ENCODE measurements at places on chromosomes 4 and X.

DNA sequence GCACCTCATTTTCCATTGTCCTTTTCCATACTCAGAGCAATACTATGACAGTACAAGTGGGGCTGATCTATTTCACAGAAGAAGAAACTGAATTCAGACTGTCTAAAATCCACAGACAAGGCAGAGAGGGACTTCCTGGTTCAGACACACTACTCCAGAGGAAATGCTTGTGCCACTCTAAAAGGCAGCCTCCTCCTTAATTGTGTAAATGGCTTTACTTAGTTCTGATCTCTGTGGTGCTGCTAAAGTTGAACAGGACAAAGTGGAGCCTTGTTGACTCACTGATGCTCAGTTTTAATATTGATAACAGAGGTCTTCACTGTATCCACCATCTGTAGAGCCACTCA lies 122.4 kb downstream of the KIT start:
- no peak for DNase-seq

DNA sequence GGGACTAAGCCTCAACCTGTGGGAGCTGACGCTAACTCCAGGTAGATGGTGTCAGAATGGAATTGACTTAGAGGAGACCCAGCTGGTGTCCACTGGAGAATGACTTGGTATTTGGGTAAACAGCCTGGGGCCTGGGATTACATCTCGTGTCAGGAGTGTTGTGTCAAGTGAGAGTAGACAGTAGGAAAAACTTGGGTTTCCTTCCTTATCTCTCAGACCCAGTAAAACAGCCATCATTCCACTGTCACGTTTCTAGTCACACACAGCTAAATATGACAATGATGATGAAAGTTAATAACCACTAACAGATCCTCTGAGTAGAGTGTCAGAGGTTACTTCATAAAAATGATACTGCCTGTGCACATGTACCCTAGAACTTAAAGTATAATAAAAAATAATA lies 13.8 kb downstream of the ZNF674 start:
- DNase-seq, result no peak

- DNase-seq, result no peak
Observed at GRCh38 chr4:5416637-5417036, 291.7 kb downstream of the EVC2 start.

DNA sequence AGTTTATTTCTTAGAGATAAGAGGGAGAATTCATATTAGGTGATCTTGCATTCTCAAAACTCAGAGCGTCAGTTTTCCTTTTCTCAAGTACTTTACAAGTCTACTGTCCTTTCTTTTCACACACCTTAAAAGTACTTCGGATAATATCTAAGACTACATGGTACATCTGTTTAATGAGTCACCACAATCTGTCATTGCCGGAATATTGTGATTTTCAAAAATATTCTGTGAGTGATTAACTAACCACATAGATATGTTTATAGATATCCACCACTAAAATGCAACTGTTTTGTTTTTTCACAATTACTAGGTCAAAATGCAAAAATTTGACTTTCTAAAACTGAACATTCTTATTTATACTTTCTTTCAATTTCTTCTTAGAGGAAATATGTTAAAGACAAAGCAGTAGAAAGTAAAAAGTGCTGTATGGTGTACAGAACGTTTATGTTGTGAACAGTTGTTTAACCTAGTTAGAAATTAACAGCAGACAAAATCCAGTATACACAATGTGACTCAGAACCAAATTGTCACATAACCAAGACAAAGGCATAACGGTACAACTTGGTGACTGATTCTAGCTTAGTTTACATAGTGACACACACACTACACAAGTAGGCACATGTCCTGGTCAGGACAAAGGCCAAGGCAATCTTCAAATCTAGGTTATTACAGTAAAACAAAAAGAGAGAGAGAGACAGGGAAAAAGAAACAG lies 482.9 kb downstream of the NAF1 start:
- DNase-seq, result no peak

DNA sequence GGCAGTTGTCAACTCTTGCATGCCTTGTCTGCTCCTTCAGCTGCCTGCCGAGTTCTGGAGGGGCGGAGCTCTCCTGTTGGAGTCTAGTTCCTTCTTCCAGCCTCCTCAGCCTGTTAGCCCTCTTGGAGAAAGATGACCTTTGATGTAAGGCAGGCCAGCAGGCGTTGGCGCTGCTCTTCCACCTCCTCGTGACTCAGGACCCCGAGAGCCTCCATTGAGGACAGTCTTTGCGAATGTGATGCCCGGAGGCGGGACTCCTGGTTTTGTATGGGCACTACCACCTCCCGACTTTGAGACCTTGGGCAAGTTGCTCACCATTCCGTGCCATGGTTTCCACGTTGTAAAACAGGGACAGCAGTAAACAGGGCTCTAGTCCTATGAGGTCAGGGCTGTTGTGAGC lies 108.3 kb downstream of the TENM3 start:
- no peak for DNase-seq

- no peak for DNase-seq
Observed at GRCh38 chr4:99945718-99946355, 581 bp downstream of the DNAJB14 start.

DNA sequence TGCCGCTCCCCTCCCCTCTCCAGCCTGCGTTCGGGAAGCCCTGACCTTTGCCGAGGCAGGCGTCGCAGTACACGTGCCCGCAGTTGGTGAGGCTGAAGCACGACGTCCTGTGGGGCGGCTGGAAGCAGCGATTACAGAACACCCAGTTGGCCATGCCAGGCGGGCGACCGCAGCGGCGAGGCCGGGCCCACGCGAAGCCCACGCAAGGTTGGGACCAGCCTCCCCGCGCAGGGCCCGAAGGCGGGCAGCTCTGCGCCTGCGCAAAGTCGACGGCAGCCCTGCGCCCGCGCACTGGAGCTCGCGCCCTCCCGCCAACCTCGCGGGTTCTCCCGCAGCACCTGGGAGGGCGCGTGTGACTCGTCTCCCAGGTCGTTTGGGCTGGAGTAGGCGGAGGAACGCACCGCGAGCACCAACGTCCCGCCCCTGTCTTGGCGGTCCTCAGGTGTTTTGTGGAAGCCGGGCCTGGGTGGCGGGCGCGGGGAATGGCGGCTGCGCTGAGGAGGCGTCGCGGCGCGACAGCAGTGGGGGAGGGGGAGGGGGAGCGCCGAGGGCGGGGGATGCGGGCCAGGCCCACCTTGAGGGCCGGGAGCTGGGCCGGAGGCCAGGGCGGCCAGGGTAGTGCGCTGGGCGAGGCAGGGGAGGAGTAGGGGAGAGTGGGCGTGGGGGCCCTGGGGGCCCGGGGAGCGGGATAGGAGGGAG lies at the start of gene RNF212:
RNF212 (minus strand) TSS at position 254 of the 699 bp plus-strand sequence; CDS start at position 154, 100 bp downstream.
- no peak for DNase-seq

- no peak for DNase-seq
Observed at GRCh38 chr4:184807797-184808712, 17.7 kb downstream of the ACSL1 start.

DNA sequence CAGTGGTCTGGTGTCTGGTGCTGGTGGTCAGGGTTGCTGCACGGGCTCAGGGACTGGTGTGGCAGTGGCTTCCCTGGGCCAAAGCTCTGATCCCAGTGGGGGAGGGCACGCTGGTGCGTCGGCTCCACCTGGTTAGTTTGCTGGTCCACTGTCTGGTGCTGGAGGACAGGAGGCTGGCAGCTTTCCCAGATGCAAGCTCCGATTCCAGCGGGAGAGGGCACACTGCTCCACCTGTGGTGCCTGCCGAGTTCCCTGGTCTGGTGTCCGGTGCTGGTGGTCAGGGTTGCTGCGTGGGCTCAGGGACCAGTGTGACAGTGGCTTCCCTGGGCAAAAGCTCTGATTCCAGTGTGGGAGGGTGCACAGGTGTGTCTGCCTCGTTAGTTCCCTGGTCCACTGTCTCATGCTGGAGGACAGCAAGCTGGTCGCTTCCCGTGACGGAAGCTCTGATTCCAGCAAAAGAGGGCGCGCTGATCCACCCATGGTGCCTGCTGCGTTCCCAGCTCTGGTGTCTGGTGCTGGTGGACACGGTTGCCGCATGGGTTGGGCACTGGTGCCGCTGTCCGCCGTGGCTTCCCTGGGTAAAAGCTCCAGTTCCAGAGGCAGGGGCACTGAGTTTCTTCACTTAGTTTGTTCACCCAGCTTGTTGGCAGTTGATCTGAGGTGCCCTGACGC lies 5.8 kb downstream of the VMA21 start:
- no peak for DNase-seq

DNA sequence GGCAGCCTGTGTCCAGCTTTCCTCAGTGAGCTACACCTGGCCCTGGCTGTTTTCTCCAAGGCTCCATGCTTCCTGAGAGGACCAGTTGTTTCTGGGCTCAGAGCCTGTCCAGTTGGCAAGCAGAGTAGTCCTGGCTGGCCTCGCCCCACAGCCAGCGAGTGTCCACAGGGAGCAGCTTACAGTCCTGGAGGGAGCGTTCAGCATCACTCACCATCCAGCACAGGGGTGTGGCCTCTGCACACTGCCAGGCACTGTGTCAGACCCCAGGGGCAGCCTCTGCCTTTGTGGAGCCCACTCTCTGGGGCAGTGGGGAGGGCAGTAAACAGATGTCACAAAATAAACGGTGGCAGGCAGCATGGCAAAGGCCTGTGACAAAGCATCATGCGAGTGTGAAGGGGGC lies 23.9 kb downstream of the EVC start:
- DNase-seq, result no peak

GRCh38 chr4:143184217-143184502 lies 557 bp upstream of the USP38 start:
- no peak for DNase-seq

- DNase-seq, result no peak
Observed at GRCh38 chr4:16544251-16544721, 318.0 kb upstream of the TAPT1 start.

- no peak for DNase-seq
Observed at GRCh38 chr4:177450426-177451107, 8.3 kb upstream of the AGA start.

- DNase-seq, result no peak
Observed at GRCh38 chr4:43766648-43767047, 682.0 kb downstream of the KCTD8 start.

All from memory B cell (primary cell).